GF-D8 (cell line): ENCODE measurements at places on chromosomes 2 and 18.

DNA sequence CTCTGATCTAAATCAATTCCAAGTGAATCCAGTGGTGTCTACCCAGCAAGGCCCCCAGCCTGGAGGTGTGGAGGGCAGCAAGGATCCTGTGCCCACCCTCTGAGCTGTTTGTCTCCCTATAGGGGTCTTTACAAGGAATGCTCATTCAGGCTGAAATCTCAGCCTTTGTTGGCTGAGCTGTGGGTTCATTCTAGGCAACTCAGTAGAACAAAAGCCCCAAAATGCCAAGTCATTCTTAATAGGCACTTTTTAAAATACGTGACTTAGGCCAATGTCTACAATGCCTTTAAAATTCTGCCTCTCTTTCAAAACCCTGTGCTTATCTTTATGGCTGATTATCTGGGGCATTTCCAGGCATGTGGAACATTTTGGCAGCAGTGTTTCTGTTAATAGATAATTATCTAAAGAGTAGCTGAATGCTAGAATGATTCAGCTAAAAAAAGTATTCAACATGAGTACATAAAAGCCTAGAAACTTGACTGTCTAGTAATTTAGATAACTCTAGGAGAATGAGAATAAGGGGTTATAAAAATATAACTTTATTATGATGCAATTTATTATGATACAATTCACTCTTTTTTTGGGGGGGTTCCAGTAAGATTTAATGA lies 7.4 kb downstream of the UGT1A6 start:
- peak; percentile 84 for DNase-seq

GRCh38 chr2:133773854-133774653 lies 205.8 kb upstream of the NCKAP5 start:
- DNase-seq: no peak

DNA sequence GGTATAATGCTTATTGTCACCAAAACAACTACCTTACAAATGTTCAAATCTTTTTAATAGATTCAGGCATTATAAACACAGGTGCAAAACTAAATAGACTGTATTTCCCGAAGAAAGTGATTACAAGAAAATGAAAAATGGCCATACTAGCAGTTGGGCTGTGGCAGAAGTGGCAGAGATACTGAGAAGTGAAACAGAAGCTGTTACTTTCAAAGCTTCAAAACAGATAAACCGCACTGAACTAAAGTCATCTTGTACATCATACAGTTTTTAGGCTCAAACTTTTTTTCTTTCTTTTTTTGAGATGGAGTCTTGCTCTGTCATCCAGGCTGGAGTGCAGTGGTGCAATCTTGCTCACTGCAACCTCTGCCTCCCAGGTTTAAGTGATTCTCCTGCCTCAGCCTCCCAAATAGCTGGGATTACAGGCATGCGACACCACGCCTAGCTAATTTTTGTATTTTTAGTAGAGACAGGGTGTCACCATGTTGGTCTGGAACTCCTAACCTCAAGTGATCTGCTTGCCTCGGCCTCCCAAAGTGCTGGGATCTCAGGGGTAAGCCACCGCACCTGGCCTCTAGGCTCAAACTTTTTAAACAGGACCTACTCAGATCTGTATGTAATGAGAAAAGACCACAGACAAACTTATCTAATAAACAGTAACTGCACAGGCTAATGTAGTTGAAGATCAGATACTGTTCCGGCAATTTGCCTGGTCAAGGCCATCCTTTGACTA lies 77.9 kb upstream of the SATB2 start:
- DNase-seq: no peak

DNA sequence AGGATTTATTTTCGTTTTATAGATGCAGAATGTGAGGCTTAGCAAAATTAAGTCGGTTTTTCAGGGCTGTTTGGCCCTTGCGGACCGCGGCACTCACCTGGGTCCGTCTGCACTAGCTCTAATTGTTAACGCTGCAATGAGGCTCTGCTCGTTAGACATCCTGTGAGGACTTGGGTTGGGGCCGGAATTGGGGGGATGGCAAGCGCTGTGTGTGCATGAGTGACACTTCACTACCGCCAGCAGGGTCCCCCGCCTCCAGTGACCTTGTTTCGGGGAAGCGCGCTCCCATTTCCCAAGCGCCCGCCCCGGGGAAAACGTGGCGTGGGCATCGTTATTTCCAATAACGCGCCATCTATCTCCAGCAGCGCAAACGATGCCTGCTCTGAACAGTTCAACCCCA lies 54.2 kb downstream of the KCNG2 start:
- DNase-seq: no peak

GRCh38 chr2:204373942-204374341 lies 171.3 kb upstream of the PARD3B start:
- DNase-seq: no peak

DNA sequence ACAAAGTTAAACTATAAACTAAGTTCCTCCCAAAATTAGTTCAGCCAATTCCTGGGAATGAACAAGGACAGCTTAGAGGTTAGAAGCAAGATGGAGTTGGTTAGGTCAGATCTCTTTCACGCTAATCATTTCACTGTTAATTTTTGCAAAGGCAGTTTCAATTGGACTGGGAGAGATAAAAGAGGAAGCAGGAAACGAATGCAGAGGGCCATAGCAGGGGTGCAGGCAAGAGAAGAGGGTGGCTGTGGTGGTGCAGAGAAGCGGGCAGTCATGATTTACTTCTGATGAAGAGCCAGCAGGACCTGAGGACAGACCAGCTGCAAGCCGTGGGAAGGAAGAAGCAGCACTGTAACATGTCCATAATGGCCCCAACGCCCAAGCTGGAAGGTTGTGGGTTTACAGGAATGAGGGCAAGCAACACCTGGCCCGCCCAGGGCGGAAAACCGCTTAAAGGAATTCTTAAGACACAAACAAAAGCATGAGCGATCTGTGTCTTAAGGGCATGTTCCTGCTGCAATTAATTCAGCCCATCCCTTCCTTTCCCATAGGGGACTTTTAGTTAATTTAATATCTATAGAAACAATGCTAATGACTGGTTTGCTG lies 4.1 kb upstream of the RMP24 start:
- DNase-seq: no peak

GRCh38 chr18:55833543-55833942 lies 245.6 kb upstream of the TCF4 start:
- DNase-seq: no peak

GRCh38 chr18:55048892-55049291 lies 89.6 kb upstream of the CCDC68 start:
- DNase-seq: no peak

DNA sequence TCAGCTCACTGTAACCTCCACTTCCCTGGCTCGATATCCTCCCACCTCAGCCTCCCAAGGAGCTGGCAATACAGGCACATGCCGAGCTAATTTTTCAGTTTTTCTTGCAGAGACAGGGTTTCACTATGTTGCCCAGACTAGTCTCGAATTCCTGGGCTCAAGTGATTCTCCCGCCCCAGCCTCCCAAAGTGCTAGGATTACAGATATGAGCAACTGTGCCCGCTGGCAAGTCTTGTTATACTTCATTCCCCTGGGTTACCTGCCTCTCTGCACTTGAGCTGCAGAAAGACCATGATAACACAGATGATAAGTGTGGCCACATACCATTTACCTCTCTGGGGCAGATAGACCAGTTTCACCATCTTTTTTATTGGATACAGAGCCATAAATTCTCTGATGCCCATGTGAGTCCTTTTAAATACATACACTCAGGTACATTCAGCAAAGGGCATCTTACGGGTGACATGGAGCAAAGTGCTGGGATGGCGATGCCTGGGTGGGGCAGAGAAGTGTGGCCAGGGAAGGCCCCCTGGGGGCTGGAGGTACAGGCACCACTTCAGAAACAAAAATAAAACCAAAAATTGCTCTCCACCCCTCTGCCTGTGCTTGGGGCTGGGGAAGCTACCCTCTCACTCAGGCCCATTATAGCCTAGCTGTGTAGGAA lies 20.4 kb downstream of the CCT7 start:
- no peak for DNase-seq

GRCh38 chr18:56662502-56662901 lies 11.3 kb downstream of the WDR7 start:
- DNase-seq: no peak

DNA sequence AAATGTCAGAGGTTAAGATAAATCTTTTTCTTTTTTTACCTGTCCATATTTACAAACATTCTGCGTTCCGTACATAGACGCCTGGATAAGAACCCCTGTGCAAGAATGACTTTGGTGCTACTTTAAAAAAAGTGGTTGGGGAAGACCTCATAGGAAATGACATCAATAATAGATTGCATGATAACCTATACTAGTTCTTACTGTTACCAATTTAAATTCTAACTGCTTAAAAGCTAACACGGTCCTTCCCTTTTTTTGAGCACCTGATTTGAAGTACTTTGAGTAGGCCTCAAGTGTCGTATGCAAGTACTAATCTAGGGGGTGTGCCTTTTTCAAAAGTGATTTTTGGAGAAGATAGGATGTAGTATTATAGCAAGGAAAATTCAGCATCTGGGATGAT lies 2.1 kb downstream of the SLC39A10 start:
- peak; percentile 79 for DNase-seq

DNA sequence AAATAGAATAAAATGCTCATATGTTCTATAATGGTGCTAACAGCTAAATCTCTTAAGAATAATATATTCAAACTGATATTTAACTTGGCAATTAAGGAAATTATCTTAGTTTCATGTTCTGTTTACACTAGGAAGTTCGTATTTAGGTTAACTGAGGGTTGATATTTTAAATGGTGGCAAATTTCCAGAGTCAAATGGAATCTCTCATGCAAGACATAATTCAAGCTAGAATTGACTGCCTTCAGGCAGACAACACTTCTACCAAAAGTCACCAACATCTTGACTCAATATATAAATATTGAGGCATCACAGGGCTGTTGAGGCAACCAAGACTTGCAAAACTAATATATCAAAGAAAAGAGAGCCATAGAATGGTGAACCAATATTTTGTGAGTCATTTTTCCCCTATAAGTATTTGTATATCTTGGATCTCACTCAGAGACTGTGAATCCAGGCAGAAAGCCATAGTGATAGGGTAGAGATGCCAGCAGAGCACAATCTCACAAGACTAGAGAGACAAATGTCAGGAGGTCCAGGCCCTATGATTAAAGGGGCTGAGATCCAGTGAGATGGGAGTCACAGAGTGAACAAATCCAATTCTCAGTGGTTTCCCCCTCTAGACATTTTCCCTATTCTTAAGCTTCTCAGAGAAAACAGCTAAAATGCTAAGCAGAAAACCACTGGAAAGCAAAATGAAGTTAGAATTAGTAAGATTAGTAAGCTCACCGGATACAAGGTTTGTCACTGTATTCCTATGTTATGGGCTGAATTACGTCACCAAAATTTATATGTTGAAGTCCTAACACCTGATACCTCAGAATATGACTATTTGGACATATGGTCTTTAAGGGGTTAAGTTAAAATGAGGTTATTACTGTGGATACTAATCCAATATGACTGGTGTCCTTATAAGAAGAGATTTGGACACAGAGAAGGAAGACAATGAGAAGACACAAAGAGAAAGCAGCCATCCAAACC lies 358.2 kb upstream of the UBE2E3 start:
- no peak for DNase-seq

GRCh38 chr2:231293163-231293562 lies 94.7 kb downstream of the ARMC9 start:
- no peak for DNase-seq

- DNase-seq: peak; percentile 71
These were observed 34.5 kb upstream of the RAB31 start for GRCh38 chr18:9673296-9674251.
